ENCODE measurements at places on chromosomes 16 and 17.
A peak's percentile ranks its signal among the peaks of the same experiment; 100 is the strongest.

- no peak for DNase-seq
These were observed 3.5 kb upstream of the UBALD2 start for GRCh38 chr17:76261421-76262215.

- DNase-seq = no peak
These were observed 218.7 kb downstream of the MRTFB start for GRCh38 chr16:14289692-14290340.

DNA sequence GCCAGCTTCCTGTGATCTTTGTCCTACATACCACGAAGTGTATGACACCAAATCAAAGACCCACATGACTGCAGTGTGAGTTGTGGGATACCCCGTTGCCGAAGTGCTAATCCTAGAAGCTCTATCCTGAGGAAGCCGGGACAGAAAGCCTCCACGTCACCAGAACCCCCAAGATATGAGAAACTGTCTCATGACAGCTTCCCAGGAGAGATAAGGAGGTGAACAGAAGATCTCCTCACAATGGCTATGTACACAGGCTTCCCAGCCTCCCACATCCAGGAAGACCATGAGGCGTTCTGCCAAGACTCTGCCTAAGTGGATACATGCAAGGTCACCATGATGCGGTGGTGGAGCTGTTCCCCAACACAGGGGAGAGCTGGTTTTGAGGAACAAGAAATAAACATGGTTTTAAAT lies 37.1 kb downstream of the TRIM25 start:
- DNase-seq = no peak

DNA sequence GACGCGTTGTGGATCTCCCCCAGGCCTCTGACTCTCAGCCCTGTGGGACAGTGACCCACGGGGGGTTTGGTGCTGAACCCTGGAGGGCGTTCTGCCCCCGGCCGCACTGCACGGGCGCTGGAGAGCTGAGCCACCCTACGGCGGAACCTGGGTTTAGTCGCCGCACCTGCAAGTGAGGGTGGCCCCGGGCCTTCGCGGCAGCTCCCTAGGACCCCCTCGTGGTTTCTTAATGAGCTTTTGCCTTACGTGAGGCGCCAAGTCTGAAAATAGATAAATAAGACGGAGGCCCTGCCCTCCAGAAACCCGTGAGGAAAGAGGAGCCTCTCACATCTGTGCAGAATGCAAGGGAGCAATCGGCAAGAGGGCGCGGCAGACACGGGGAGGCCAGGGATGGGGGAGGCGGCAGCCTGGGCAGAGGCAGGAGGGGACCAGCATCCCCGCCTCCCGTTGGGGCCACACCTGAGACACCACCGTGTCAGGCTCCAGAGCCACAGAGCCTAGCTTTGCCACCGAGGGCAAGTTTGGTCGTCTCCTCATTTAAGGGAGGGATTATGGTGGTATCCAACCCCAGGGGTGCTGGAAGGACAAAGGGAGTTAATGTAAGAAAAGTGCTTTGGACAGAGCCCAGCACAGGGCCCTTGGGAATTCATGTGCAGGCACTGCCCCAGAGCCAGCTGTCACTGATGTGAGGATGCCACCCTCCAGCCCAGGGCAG lies 153.2 kb upstream of the CHMP6 start:
- no peak for DNase-seq

DNA sequence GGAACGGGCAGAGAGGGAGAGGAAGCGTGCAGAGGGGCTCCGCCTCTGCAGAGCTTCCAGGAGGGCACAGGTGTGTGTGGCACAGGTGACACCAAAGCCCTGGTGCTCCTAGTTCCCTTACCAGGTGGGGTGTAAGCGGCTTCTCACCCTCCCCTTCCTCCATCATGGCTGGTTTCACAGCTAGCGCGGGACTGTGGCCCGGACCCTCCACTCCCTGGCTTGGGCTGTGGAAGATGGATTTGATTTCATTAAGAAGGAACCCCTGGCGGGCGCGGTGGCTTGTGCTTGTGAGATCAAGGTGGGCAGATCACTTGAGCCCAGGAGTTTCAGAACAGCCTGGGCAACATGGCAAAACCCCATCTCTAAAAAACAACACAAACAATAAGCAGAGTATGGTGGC lies 241.2 kb upstream of the GSE1 start:
- DNase-seq = no peak

DNA sequence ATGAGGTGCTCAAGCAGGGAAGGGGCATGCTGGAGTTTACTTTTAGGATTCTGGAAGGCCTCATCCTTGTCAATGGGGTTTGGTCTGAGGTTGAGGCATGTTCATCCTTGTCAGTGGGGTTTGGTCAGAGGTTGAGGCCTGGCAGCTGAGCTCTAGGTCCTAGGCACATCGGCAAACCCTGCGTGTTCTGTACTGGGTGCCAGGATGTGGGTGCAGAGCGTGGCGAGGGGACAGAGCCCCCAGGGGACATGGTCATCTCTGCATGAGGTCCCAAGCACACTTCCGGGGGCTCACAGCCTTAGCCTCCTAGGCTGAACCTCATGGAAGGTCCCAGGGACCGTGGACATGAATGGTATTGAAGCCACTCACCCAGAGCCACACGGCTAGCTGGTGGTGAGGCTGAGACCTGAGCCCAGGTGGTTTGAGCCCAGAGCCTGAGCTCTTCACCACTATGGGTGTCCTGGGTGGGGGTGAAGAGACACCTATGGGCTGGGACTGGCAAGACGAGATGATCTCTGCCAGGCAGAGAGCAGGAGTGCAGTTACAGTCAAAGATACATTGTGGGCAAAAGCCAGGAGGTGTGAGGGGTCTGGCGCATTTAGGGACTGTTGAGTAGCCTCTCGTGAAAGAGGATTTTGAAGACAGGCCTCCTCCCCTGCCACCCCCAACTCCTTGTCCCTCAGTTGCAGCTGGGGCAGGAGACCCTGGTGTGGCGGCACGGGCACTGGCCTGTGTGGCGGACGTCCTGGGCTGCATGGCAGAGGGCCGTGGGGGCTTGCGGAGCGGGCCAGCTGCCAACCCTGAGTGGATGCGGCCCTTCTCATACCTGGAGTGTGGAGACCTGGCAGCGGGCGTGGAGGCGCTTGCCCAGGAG lies 19.3 kb downstream of the FCSK start:
- DNase-seq = no peak

- DNase-seq = no peak
These were observed 109.6 kb downstream of the CLEC16A start for GRCh38 chr16:11053916-11054460.

DNA sequence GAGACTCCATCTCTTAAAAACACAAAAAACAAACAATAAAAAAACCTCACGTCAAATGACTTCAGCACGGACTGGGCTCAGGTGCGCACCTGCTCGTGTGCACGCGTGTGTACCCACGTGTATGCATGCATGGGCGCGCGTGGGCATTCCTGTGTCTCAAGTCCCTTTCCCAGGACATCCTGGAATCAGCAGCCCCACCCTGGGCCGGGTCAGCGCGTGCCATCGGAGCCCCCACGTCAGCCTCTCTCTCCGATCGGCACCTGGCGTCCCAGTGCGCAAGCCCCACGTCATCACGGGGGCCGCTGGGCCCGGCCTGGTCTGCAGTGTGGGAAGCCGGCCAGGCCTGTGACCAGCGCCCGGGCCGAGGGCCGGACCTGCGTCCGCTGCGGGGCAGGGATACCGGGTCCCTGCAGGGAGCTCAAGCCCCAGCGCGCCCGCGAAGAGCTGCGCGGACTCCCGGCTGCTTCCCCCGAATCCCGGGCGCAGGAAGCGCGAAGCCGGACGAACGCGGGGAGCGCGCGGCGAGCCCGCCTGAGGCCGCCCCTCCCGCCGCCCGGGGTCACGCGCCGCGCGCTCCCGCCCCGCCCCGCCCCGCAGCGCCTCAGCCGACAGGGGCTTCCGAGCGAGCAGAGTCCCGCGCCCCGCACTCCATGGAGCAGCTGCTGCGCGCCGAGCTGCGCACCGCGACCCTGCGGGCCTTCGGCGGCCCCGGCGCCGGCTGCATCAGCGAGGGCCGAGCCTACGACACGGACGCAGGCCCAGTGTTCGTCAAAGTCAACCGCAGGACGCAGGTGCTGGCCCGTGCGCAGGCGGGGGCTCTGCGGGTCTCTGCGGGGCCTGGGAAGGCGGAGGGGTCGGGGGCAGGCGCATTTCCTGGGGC lies at the start of gene FN3K:
TSS of gene FN3K (plus strand) at position 629 of the 880 bp plus-strand sequence. CDS start at position 651, 22 bp downstream.
- DNase-seq = no peak

DNA sequence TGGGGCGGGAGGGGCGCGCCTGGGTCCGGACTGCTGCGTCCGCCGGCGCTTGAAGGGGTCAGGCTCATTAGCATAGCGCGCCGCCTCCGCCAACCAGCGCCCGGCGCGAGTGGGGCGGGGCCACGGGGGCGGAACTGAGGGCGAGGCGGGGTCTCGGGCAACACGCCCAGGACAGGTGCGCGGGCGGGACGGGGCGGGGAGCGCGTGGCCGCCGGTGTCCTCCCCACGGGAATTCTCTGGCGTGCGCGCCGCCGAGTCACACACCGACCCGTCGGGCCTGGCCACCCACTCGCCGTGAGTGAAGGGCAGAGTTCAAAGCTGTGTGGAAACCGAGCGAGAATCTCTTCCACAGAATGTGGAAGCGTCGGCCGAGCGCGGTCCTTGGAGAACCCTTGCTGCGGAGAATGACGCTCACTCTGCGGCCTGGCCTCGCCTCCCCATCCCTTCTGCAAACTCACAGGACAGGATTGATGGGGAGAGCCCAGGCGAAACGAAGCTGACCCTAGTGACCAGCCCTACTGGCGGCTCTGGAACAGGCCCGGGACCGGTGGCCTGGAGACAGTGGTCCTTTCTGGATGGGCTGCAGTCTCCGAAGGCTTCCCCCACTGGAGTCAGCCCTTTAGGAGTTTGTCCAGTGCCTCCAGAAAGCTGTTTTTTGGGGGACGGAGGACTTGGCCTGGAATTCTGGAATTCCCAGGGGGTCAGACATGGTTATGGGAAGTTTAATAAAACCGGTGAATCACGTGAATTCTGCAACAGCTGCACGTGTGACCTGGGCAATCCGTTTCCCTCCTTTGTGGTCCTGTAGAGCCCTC lies at the start of gene SNAI3:
TSS of gene SNAI3 (minus strand) at position 69 of the 815 bp plus-strand sequence. CDS start 101 bp downstream, outside the sequence.
- DNase-seq = peak; percentile 21

- no peak for DNase-seq
These were observed 44.4 kb downstream of the AKAP10 start for GRCh38 chr17:19933221-19933620.

- no peak for DNase-seq
These were observed 1491.4 kb upstream of the GOT2 start for GRCh38 chr16:60225541-60225940.

GRCh38 chr16:46482895-46483294 lies 138.3 kb downstream of the SHCBP1 start:
- no peak for DNase-seq

DNA sequence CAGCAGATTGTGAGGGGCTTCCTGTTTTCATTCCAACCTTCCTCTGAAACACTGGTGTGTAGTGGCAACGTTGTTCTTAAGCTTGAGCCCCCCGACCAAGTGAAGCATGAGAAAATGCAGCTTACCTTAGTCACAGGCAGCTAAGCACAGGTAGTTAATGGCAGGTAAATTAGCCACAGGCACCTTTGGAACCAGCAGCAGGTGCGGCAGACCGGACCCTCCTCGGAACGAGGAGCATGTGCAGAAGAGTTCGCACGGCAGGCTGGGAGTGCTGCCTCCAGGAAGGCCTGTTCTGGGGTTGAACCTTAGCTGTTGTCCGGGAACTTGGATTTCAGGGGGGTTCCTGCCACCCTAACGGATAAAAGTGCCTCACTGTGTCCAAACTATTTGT lies 7.2 kb upstream of the IRF8 start:
- DNase-seq = no peak

DNA sequence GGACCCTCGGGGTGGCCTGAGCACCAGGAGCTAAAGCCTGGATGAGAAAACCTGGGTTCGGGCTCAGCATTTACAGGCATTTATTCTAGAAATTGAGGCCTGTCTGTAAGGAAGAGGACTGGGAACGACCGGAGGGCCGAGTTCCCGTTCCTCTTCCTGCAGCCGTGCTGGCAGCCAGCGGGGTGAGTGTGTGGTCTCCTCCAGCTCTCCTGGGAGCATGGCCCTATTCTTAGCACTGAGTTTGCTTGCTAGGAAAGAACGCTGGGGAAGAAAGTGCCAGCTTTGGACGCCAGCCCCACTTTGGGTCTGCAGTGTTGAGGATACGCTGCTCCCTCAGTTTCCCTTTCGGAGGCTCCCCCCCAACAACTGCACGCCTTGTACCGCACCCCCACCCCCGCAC lies 49.6 kb downstream of the MGAT5B start:
- no peak for DNase-seq

DNA sequence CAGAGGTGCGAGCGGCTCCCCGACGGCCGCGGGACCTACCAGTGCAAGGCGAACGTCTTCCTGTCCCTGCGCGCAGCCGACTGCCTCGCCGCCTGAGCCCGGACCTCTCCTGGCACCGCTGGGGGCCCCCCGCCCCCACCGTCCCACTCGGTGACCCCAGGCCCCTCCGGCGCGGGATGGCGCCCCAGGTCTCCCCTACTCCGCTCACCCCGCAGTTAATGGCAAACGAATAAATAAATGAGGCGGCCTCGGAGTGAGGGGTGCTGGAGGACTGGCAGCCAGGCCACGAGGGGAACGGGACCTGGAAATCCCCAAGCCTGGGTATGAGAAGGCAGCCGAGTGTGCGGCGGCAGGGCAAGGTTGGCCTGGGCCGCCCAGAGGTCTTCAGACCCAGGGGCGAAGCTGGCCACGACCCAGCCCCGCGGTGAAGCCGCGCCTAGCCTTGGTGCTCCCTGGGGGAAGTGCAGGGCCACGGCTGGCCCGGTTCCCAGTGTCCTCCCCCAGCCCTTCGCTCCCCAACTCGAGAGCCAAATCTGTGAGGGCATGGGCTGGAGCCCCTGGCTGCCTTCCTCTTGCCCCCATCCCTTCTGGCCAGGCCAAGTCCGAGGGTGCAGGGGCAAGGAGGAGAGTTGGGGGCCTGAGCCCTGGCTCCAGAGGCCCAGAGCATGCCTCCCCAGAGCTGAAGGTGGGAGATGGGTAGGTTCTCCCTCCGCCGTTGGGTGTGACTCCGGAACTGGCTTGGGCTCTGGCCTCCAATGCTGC lies 796 bp downstream of the NPB start:
- no peak for DNase-seq

DNA sequence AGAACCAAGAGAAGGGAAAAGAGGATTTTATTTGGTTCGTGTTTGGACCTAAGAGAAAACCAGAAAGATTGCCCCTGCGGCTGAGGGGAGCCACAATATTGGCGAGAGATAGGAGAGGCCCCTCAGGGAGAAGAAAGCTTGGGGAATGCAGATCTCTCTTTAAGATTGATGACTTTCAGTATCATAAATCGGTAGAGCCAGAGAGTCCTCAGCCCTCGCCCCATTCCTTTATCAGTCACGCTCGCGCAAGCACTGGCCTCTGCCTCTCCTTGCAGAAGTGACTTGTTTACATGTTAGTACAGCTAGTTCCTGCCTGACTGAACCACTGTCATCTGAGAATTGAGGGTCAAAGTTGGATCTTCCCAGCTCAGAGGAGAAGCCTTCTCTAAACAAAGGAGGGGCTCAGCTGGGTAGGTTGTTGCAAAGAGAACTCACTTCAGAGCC lies 21.5 kb upstream of the KRT19 start:
- no peak for DNase-seq

DNA sequence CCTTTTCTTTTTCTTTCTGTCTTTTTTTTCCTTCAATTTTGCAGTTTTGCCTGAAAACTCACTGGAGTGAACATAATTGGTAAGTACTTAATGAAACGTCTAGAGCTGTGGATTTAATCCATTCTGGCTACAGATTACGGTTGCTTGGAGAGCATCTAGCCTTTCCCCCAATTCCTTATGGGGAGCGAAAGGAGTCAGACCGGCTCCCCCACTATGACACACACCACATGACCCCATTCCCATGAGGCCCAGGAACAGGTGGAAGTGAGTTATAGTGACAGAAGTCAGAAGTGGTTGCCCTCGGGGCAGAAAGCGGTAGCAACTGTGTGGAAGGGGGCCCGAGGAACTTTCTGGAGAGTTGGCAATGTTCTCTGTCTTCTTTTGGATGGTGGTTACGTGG lies 41.2 kb downstream of the EMP2 start:
- DNase-seq = no peak

All from hypothalamus (tissue), 51 donors.